ENCODE measurements at places on chromosomes 7 and 10.

DNA sequence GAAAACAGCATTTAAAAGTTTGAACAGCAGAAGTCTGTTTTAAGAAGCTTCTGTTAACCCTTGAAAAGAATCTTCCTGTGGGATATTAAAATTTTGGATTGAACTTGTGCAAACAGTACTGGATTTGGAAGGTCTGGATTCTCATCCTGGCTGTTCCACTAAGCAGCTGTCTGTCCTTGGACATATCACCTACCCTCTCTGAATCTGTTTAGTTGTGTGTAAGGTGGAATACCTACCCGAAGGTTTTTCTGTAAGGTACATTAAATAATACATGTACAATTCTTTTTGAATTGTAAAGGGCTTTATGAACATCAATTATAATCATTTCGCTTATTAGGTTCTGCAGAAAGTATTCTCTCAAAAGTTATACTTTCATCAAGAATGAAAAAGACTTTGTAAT is 2.2 kb downstream of the PDCD4 start:
- peaks cover 10% of the 10 kb centered on the region for H3K4me1 ChIP-seq
- no peak overlapping the region for H3K4me3 ChIP-seq
- peaks cover 32% of the 10 kb centered on the region for H3K36me3 ChIP-seq
- no peak for DNase-seq
- H3K27me3 ChIP-seq: no peaks in the 10 kb centered on the region
- H3K27ac ChIP-seq: no peak overlapping the region

- H3K27ac ChIP-seq: no peak overlapping the region
- peaks cover 21% of the 10 kb centered on the region for H3K27me3 ChIP-seq
- no peaks in the 10 kb centered on the region for H3K36me3 ChIP-seq
- DNase-seq: no peak
These were observed 13.9 kb upstream of the LRMDA start for GRCh38 chr10:75417522-75417927.

GRCh38 chr7:139648941-139649425 is 125.5 kb downstream of the CLEC2L start:
- no peaks in the 10 kb centered on the region for H3K27me3 ChIP-seq
- H3K36me3 ChIP-seq: peaks cover 3% of the 10 kb centered on the region
- H3K4me3 ChIP-seq: no peak overlapping the region
- peaks cover 30% of the 10 kb centered on the region for H3K4me1 ChIP-seq
- no peak overlapping the region for H3K27ac ChIP-seq

DNA sequence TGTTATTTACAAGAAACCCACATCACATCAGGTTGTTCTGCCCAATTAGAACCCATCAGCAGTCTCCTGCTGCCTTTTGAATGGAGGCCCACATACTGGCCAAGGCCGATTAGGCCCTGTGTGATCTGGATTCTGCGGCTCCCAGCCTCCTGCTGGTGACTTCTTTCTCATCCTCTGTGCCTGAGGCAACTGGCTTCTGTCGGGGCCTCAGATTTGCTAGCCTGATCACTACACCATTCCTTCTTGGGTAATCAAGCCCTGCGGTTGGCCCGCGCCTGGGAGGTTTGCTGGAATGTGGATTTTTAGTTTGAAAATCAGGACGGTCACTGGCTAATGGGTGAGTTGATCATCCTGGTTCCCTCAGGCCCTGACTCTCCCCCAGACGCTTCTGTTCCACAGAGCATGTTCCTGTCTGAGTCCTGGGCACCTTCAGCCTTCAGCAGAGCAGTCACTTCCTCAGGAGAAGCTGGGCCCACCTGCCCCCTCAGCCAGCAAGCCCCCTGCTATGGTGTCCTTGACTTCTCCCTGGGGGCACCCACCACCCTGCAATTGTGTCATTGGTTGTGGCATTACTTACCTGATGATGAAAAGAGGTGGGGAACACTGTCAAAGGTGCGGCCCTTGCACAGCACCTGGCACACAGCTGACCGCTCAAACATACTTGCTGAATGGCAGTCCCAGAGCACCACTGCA is 207.6 kb downstream of the PHTF2 start:
- no peak overlapping the region for H3K27ac ChIP-seq
- DNase-seq: no peak
- no peaks in the 10 kb centered on the region for H3K36me3 ChIP-seq
- H3K27me3 ChIP-seq: no peaks in the 10 kb centered on the region
- no peaks in the 10 kb centered on the region for H3K4me1 ChIP-seq

DNA sequence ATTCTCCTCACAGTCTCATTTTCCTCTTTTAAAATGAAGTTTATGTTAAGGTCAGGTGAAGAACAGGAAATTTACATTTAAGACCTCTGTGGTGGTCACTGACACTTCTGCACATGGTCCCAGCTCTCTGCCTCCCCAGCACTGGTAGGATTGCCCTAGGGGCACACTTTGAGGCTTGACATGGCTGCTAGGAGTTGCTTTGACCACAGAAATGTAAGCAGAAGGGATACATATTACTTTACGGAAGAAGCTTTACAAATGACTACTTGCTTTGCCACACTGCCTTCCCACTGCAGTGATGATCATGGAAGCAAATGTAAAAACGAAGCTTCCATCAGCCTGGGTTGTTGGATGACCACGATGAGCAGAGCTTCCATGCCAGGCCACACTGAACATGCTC is 53.1 kb upstream of the RSU1 start:
- DNase-seq: no peak
- H3K4me3 ChIP-seq: no peak overlapping the region
- H3K27me3 ChIP-seq: no peaks in the 10 kb centered on the region
- H3K27ac ChIP-seq: no peak overlapping the region
- no peaks in the 10 kb centered on the region for H3K36me3 ChIP-seq

DNA sequence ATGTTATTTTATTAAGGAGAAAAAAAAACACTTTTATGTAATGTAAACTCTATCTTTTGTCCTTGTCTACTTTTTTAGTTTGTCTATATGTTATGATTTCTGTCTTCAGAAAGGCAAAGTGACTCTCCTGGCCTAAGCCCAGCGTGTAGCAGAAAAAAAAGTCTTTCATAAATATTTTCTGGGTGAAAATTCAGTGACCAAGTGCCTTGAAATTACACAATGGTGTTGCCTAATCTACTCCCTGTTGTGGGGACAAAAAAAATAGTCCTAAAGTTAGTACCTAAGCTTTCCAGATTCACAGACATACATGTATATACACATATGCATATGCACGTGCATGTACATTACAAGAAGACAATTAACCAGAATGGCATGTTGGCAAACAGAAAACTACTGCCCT is 1257.8 kb upstream of the SORCS1 start:
- H3K4me3 ChIP-seq: no peak overlapping the region
- no peaks in the 10 kb centered on the region for H3K4me1 ChIP-seq
- H3K27me3 ChIP-seq: no peaks in the 10 kb centered on the region
- DNase-seq: no peak

DNA sequence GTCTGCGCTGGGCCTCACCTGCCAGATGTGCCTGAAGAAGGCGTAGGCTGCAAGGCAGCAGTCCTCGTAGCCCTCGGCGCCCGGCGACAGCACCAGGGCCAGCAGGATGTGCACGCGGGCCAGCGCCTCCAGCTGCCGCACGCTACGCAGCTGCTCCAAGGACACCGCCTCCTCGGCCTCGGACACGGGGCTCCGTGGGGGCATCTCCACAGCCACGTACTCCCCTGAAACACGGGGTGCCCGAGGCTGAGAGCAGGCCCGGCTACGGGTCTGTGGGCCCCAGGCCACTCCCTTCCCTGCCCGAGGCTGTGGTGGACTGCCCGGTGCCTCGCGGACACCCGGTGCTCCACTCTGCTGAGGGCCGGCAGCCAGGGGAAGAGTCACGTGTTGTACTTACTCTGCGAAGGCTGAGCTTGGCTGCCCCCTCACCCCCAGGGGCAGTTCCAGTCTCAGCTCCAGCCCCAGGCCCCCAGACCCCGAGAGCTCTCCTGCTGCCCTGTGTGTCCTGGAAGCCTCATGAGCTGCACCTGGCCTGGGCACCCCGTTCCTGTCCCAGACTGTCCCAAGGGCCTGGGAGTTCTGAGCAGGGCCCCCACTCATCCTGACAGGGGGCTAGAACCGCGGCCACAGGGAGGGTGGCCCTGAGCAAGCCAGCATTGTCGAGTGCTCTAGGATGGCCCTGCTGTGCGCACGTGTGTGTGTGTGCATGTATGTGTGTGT is 62.8 kb downstream of the CFAP46 start:
- H3K4me3 ChIP-seq: no peak overlapping the region
- H3K27ac ChIP-seq: no peak overlapping the region
- peaks cover 5% of the 10 kb centered on the region for H3K4me1 ChIP-seq
- no peaks in the 10 kb centered on the region for H3K27me3 ChIP-seq
- no peak for DNase-seq
- no peaks in the 10 kb centered on the region for H3K36me3 ChIP-seq

DNA sequence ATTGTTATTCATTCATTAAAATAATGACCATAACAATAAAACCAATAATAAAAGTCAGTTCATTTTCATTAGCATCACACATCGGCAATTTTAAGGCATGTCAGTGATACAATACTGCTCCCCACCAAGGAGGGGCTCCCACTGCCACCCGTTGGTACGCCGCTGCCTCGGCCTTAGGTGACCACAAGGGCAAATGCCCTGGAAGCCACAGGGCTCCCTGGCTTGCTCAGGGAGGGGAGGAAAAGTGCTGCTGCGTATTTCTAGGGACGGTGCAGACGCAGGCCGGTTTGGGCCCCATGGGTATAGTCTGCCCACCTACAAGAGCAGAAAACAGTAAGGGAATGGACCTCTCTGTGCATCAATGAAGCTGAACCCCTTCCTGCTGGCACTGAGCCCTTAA is 85.1 kb downstream of the SLIT1 start:
- H3K4me3 ChIP-seq: no peak overlapping the region
- no peaks in the 10 kb centered on the region for H3K36me3 ChIP-seq
- no peak for DNase-seq
- H3K27me3 ChIP-seq: no peaks in the 10 kb centered on the region
- H3K4me1 ChIP-seq: peaks cover 25% of the 10 kb centered on the region
- H3K27ac ChIP-seq: no peak overlapping the region

DNA sequence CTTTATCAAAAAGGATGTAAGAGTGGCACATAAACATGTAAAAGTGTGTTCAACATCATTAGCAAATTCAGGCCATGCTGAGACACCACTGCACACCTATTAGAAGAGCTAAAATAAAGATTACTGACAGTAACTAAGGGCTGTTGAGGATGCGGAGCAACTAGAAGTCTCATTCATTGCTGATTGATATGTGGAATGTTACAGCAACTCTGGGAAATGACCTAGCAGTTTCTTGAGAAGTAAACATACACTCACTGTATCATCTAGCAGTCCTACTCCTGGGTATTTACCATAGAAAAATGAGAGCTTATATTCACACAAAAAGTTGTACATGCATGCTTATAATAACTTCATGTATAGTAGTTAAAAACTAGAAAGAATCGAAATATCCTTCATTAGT is 77.3 kb downstream of the CCSER2 start:
- no peak overlapping the region for H3K27ac ChIP-seq
- H3K4me3 ChIP-seq: no peak overlapping the region
- no peaks in the 10 kb centered on the region for H3K4me1 ChIP-seq
- peaks cover 4% of the 10 kb centered on the region for H3K36me3 ChIP-seq
- H3K27me3 ChIP-seq: no peaks in the 10 kb centered on the region
- no peak for DNase-seq

DNA sequence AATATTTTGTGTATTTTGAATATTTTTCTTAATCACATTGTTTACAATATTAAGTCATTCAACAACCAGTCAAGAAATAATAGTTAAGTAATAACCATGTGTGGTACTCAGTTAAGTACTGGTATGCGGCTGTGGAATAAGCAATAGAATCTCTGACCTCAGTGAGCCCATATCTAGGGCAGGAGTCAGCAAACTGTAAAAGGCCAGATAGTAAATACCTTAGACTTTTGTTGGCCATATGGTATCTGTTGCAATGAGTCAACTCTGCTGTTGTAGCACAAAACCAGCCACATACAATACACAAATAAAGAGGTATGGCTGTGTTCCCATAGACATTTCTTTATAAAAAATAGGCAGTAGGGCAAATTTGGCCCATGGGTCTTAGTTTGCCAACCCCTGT is 311.6 kb upstream of the SEMA3A start:
- H3K36me3 ChIP-seq: no peaks in the 10 kb centered on the region
- no peak overlapping the region for H3K27ac ChIP-seq
- H3K27me3 ChIP-seq: no peaks in the 10 kb centered on the region
- H3K4me3 ChIP-seq: no peak overlapping the region
- peaks cover 2% of the 10 kb centered on the region for H3K4me1 ChIP-seq
- DNase-seq: no peak

- H3K4me1 ChIP-seq: no peaks in the 10 kb centered on the region
- no peaks in the 10 kb centered on the region for H3K27me3 ChIP-seq
- H3K27ac ChIP-seq: no peak overlapping the region
- H3K36me3 ChIP-seq: no peaks in the 10 kb centered on the region
- H3K4me3 ChIP-seq: no peak overlapping the region
- no peak for DNase-seq
These were observed 149.4 kb downstream of the LYZL1 start for GRCh38 chr10:29438271-29438670.

Measured in neuronal stem cell (in vitro differentiated cells).